Activated T-helper 17 cell treated with anti-CD3 and anti-CD28 coated beads, Interleukin-2, amount 50 U/mL, for 72 hours (primary cell): ENCODE measurements at places on chromosomes 2 and 18.

- ATAC-seq, result no peak
Observed at GRCh38 chr2:187493877-187494568, 46.0 kb upstream of the CALCRL start.

DNA sequence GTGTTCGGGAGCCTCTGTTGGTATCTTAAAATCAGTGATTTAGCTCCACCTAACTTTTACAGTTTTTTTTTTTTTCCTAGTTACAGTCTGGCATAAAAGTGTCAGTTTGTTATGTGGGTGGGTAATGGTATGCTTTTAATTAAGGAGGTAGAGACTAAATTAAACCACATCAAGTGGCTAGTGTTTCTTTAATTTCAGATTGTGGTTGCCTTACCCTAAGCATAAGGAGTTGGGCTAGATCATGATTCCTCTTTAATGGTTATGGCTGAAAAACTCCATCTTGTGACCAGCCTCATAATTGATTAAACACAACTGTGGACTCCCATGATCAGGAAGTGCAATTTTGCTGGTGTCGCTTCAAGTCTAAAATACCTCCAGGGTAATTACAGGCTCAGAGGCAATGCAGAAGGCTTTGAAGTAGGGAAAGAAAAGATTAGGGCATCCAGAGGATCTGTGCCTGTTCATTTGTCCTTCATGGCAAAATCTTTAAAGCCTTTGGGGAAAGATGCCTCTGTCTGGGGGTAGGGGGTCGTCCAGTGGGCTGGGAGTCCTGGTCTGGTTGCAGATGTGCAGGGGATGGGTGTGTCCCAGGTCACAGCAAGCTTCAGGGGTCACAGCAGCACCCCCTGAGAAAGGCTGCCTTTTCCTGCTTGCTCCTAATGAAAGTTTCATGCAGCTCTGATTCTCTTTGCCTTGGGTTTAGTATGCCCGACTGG lies 579.2 kb downstream of the BCL11A start:
- no peak for ATAC-seq

DNA sequence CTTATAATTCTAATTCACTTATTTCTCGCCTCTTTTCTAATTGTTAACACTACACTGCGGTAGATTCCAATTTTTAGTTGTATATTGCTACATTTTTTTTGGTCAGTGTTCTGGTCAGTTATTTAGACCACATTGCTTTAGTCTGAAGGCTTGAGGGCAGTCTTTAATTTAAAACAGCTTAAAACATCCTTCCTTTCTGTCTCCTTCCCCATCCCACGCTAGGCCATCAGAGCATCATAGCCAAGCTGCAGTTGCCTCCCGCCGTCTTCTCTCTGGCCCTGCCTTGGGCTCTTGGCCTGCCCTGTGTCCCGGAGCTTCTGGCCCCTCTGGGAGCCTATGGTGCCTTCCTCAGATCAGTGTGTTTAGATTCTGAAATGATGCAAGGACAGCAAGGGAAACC lies 52.6 kb upstream of the GLI2 start:
- ATAC-seq, result no peak

DNA sequence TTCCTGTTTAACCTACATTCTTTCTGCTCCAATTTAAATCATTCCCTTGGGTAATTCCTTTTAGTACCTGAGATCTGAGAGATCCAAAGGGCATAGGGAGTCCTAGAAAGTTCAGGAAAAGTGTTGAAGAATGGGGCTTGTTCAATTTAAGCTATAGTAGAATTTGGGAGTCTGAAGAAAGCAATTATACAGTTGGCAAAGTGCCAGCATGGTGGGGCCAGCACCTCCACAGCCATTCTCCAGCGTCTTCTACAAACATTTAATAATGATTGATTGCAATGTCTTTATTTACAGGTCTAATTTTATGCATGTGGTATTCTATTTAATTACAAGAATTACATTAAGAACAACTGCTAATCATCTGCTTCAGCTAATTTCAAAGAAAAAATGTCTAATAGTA lies 957.7 kb upstream of the GYPC start:
- no peak for ATAC-seq
